ENCODE measurements at places on chromosomes 13 and 19.

DNA sequence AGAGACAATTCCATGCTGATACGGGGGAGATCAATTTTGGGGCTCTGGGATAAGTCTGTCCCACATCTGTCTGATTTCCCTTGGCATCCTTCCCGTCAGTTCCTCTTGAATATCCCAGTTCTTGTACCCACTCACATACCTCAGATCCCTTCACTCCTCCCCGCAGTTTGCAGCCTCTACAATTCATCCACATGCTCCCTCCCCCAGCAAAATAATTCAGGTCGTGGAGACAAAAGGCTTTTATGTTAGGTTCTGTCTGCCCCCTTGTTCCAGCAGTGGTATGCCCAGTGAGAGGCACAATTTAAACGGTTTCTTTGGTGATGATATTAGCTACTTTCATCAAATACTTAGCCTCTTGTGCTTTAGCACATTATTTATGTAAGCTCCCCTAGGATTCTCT is 9.6 kb downstream of the RPS16 start:
- DNase-seq = no peak

GRCh38 chr13:99322297-99323103 is 15.3 kb upstream of the GPR183 start:
- peak; percentile 79 for DNase-seq

GRCh38 chr19:3771000-3771905 is 775 bp downstream of the RAX2 start:
- no peak for DNase-seq

- DNase-seq = no peak
Measured at GRCh38 chr13:75963302-75963701, 327.2 kb downstream of the LMO7 start.

GRCh38 chr13:33518452-33518851 is 232.9 kb upstream of the STARD13 start:
- DNase-seq = no peak

DNA sequence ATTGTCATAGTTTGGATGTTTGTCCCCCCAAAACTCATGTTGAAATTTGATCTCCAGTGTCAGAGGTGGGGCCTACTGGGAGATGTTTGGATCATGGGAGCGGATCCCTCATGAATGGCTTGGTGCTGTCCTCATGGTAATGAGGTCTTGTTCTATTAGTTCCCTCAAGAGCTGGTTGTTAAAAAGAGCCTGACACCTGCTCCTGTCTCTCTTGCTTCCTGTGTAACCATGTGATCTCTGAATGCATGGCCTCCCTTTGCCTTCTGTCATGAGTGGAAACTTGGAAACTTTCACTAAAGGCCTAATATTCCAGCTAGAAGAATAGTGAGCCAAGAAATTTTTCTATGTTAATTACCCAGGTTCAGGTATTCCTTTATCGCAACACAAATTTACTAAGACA is 311.4 kb upstream of the ATXN8OS start:
- no peak for DNase-seq

- no peak for DNase-seq
Measured at GRCh38 chr19:11087870-11088505, 1.3 kb upstream of the LDLR start.

GRCh38 chr13:39281539-39282150 is 243.4 kb downstream of the NHLRC3 start:
- no peak for DNase-seq

DNA sequence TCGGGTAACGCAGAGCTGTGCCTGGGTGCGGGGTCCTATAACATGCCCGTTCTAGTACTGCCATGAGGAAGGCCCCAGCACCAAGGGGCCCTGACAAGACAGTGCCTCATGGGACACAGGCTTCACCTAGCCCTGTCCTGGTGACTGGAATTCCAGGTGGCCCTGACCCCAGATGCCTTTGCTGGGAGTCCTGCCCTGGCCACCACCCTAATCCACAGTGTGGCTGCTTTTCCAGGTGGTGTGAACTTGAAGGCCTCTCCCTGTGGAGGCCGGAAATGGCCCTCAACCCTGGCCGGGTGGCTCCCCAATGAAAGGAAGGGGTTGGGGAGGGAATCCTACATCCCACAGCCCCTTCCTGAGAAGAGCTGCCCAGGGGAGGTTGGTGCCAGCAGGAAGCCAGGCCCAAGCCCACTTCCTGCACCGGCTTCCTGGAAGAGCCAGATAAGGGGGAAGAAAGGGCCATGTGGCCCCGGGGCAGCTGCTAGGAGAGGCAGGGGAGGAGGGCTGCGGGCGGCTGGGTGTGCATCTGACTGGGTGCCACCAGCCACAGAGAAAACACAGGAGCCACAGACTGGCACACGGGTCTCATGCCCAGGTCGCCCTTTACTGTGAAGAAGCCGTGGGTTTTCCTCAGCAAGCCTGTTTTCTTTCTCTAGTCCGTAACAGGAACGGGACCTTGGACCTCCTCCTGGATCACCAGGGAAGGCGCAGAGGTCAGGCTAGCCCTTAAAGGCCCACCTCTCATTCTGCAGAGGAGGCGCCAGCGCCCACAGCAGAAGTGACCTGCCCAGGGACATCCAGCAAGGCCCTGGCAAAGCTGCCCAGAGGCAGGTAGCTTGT is 4.7 kb downstream of the LSM4 start:
- DNase-seq = no peak

DNA sequence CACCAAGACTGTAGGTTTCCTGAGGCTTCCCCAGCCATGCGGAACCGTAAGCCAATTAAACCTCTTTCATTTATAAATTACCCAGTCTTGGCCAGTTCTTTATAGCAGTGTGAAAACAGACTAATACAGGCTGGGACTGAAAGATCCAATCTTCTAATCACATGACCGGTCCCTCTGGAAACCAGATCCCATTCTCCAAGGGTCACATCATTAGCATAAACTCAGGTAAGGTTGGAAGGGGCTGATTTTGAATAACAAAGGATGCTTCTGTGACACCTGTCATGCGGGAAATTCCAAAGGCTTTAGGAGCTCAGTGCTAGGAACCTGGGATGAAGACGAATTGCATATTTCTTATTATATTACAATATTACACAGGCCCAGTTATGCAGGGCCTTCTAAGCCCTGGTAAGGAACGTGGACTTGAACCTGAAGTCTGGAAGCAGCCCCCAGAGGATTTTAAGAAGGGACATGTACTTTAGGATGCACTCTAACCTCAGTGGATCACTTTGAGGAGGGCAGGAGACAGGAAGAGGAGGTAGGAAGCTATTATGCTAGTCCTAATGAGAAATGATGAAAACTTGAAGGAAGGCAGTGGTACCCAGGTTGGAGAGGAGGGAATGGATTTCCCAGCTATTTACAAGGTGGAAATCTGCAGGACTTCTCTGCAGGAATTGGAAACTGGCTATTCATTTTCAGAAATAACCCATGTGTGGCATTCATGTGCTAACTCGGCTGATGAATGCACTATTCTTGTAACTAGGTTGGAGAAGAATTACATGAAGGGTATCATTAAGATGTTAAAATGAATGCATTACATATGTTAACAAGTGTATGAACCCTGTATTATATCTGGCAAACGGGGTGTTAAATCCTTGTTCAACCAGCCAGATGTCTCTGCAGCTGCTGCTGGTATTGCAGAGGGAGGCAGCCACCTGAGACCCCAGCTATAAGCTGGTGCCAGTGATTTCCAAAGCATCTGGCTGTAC is 19.3 kb downstream of the TNFSF11 start:
- DNase-seq = no peak

- DNase-seq = no peak
Measured at GRCh38 chr13:26721251-26722121, 39.1 kb downstream of the GPR12 start.
